Cerebellum (tissue), 4 donors: ENCODE measurements at places on chromosomes 2 and 18. TPM values are rescaled to one million over a fixed set of nuclear protein-coding genes. Genes with fewer than 3 reads are reported as not detected.

TNS1 gene
- total RNA-seq: 18.7 TPM

MSTN gene
- total RNA-seq: 5.2 TPM

BOLL gene
- not detected for total RNA-seq

GRCh38 chr2:6025391-6025790, 333.2 kb downstream of the SOX11 start:
- no peak for DNase-seq

GRCh38 chr2:94964193-94964592, 61.3 kb upstream of the MAL start:
- DNase-seq: no peak

DNA sequence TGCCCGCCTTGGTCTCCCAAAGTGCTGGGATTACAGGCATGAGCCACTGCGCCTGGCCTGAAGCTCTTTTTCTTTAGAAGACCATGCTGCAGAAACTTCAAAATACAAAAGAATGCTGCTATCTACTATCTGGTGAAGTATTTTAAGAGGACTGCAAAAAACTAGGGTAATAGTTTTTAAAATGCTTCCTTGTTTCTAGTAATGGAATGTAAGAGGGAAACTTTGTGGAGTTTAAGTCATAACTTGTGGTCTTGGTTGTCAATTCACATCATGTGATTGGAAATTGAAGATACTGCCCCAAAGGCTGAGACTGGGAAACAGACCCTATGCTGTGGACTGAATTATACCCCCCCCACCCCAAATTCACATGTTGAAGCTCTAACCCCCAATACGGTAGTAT, 68.3 kb downstream of the B3GNT2 start:
- no peak for DNase-seq

GRCh38 chr18:79445696-79446561, 50.2 kb downstream of the NFATC1 start:
- no peak for DNase-seq

AKAIN1 gene
- total RNA-seq: 6.9 TPM

DNA sequence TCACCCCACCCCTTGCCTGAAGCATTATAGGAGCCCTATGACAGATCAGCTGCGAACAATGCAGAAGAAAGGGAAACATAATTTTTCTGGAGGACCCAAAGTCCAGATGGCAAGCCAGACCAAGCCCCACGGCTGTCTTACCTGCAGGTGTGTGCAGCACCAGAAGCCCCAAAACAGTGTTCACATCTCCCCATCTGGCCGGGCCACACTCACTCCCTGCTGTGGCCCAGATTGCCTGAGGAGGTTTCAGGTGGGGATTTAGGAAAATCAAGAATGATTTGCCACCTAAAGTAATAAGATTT, 11.7 kb upstream of the STK17B start:
- DNase-seq: no peak

GRCh38 chr2:182541268-182541667, 114.4 kb upstream of the PDE1A start:
- DNase-seq: no peak

DNER gene
- total RNA-seq: 167 TPM

- DNase-seq: no peak
Observed at GRCh38 chr2:52311862-52312261, 1279.9 kb upstream of the NRXN1 start.

- no peak for DNase-seq
Observed at GRCh38 chr2:196830701-196831100, 21.5 kb upstream of the C2orf66 start.

DNA sequence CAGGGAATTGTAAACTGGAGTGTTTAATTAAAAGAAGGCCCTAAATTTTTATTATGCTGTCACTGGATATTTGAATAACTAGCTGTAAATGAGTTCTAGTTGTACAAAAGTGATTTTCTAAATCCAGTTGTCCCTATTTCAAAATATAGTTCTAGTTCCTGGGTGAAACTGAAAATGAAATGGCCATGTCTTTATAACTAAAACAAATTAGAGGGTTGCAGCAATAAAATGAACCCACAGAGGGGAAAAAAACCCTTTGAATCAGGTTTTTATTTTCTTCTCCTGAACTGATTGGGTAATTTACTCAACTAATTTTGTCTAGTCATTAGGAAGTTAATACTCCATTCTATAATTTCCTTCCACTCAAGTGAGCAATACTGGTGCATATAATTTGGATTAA, 55.6 kb upstream of the MAP4K3 start:
- DNase-seq: no peak

- DNase-seq: no peak
Observed at GRCh38 chr2:133109772-133110171, 439.8 kb upstream of the LYPD1 start.

GRCh38 chr2:109645412-109646184, 31.4 kb downstream of the SOWAHC start:
- DNase-seq: no peak

CXCR4 gene
- 110 TPM for total RNA-seq

DNA sequence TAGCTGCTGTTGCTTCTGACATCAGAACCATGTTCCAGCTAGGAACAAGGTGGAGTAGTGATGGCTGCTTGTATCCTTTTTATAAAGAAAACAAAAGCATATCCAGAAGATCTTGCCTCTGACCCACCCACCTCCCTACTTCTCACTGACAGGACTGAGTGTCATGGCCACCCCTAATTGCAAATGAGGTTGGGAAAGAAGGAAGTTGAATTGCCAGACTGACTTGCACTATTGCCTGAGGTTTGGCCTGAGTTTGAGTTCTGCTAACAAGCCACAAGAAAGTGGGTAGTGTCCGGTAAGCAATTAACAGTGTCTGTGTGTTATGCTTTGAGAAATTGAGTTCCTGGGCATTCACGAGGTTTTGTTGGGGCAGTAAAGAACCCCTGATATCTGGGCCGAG, 22.8 kb downstream of the SGPP2 start:
- no peak for DNase-seq

DNA sequence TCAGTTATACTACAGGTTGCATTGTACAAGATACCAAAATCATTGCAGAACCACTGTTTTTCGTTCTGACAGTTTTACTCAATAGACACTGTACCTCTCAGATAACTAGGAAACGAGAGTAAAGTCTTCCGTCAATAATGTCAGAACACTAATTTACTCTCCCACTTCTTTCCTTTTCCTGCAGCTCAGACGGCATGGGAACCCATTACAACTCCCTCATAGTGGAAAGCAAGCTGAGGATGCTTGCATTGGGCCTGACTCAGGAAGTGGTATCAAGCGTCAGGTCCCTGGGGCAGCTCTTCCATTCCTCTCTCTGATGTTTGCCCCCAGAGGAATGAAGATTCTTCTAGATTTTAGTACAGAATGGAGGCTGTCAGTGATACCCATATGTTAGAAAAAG, 23.9 kb upstream of the FHL2 start:
- DNase-seq: no peak

DNA sequence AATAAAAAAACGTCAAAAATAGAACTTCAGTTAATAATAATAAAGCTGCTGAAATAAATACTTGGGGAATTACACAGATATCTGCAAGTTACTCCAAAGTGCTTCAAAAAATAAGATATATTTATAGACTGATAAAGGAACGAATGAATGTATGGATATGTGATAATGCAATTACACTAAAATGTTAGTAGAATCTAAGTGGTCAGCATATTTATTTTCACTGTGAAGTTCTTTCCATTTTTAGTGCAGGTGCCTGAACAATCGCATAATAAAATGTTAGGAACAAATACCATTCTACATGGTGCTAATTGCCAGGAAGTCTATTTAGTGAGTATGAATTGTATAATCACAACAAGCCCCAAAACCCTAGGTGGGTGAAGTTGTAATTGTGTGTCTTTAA, 169.6 kb upstream of the RGPD4 start:
- no peak for DNase-seq

HOXD4 gene
- not detected for total RNA-seq

SEMA4C gene
- total RNA-seq: 51.0 TPM

CBLN2 gene
- total RNA-seq: 42.6 TPM

DNA sequence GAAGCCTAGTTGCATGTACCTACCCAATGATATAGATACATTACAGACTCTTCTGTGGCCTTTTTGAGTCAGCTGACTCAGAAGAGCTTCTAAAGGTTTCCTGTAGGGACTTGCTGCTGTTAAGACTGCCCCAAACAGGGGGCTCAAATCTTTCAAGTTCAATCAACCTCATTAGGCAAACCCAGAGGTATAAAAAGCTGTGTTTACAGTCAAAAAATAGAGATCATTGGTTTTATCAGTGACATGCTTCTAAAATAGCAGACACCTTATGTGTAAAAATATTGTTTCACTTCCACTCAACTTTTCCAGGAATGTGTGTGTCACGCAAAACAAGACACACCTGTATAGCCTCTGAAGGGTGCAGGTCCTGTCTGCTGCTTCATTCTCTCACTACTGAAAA, 624.3 kb upstream of the FANCL start:
- no peak for DNase-seq

DNA sequence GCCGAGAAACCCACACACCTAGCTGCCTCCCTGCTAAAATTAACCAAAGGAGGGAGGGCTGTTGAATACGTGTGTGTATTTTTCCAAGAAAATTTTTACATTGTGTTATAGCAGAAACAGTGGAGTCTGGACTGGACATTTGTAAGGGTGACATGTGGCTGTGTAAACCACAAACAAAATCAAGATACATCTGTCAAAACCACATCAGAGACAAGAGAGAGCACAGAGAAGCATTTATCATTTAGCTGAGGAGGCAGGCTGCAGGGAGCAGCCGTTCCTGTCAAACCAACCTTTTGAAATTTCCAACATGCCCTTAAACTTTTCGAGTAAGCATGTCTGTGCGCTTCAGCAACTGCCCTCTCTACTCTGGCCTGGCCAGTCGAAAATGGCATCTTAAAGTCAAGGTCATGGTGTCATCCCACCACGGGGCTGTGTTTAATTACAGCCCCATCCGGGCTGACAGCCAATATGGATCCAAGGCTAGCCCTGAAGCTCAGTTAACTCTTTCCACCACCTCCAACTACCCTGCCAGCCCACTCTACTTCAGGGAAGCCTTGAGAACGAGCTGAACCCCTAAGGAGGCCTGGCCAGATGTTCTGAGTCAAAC, 8.4 kb downstream of the BCL11A start:
- no peak for DNase-seq

DNA sequence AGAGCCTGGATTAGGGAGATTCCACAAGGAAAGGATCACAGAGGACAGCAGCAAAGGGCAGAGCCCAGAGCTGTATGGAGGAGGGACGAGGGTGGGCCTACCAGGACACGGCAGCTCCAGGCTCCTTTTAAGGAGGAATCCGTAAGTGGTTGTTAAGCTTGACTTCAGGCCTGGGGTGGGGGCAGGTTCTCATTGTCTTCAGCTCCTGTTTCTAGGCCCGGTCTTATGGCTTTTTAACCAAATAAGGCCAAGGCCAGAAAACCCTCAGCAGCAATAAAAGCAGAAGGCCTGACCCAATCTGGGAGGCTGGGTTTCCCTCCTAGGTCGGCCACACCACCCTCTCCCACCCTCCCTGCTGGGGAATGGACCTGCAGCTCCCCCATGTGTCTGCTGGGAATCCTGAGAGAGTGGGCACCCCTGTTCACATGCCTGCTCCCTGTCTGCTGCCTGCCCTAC, 111.2 kb downstream of the PLB1 start:
- no peak for DNase-seq

EPB41L3 gene
- 61.2 TPM for total RNA-seq

GRCh38 chr2:96171831-96172230, 26.6 kb upstream of the DUSP2 start:
- DNase-seq: no peak

AQP12B gene
- total RNA-seq: not detected

GRCh38 chr2:199118673-199119112, 339.0 kb downstream of the SATB2 start:
- DNase-seq: no peak

DNA sequence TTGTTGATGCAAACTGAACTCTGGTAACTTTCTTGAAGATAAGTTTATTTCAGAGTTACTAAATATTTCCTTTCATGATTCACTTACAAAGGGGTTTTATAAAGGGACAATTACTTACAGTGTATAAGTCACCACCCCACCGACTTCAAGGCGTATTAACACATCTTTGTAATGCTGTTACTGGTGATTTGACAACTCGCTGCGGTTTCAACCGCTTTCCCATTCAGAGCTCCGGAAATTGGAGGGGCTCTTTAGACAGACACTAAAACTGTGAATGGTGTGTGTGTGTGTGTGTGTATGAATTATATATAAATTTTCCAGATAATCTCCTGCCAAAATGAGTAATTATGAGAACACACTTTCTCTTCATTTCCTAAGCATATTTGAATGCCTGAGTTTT, 4.9 kb downstream of the TM4SF20 start:
- DNase-seq: no peak

DNA sequence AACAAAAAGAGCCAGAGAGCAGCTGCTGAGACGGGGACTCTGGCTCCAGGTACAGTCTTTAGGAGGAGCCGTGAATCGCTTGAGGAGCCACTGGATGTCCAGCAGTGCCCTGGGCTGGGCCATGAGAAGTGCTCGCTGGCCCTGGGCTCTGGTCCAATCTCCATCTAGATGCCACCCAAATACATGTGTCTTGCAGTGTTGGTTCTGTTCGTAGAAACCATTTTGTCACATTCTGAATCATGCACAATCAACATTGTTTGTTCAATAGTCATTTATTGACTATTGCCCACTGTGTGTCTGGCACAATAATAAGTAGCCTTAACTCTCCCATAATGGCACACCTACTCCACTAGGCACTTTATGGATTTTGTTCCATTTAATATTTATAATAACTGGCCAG, 26.1 kb downstream of the TYMS start:
- DNase-seq: no peak

DNA sequence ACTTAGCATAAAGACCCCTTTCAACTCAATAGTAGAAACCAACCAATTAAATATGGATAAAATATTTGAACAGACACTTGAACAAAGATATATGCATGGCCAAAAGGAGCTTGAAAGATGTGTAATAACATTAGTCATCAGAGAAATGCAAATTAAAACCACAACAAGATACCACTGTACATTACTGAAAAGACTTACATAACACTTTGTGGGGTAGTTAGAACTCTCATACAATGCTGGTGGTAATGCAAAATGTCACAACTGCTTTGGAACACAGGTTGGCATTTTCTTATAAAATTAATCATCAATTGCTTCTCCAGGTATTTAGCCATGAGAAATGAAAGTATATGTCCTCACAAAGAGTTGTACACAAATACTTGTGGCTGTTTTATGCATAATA, 60.7 kb downstream of the TTC27 start:
- DNase-seq: no peak

UGT1A8 gene
- total RNA-seq: not detected

DNA sequence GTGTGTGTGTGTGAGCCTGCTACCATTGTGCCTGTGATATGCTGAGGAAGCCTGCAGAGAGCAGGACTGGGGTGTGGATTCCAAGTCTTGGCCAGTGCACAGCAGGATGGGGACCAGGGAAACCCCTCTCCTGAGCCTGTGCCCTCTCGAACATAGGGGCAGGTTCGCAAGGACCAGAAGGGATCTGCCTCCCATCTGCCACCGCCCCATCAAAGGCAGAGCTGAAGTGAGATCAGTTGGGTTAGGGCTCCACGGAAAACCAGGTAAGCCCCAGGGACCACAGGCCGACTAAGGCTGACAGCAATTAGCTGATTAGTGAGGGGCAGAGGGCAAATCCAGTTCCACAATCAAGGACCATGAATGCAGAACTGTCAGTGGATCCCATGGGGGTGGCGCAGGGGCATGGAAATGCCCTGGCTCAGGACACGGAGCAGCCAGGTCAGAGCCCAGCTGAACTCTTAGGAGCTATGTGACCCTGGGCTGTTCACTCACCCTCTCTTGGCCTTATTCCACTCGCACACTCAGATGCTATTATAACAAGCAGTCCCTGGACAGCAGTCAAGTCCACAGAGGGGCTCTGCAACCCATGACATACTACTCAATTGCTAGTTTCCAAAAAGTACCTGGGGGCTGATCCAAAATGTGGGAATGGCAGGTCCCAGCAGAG, 84.2 kb upstream of the ID2 start:
- no peak for DNase-seq

TCF23 gene
- total RNA-seq: not detected

- no peak for DNase-seq
Observed at GRCh38 chr2:84257831-84258230, 201.2 kb downstream of the SUCLG1 start.
